ENCODE measurements at places on chromosomes 1 and 21.
A peak's percentile ranks its signal among the peaks of the same experiment; 100 is the strongest.

- no peak for DNase-seq
These were observed 9.4 kb downstream of the HSPG2 start for GRCh38 chr1:21927533-21928237.

GRCh38 chr1:164702664-164703063, 143.7 kb downstream of the PBX1 start:
- no peak for DNase-seq

- DNase-seq, result no peak
These were observed 23.1 kb upstream of the TOR3A start for GRCh38 chr1:179058487-179059483.

GRCh38 chr1:193868425-193868824, 682.0 kb upstream of the B3GALT2 start:
- DNase-seq, result no peak

- DNase-seq, result no peak
These were observed 49.8 kb downstream of the PGBD5 start for GRCh38 chr1:230376296-230376695.

DNA sequence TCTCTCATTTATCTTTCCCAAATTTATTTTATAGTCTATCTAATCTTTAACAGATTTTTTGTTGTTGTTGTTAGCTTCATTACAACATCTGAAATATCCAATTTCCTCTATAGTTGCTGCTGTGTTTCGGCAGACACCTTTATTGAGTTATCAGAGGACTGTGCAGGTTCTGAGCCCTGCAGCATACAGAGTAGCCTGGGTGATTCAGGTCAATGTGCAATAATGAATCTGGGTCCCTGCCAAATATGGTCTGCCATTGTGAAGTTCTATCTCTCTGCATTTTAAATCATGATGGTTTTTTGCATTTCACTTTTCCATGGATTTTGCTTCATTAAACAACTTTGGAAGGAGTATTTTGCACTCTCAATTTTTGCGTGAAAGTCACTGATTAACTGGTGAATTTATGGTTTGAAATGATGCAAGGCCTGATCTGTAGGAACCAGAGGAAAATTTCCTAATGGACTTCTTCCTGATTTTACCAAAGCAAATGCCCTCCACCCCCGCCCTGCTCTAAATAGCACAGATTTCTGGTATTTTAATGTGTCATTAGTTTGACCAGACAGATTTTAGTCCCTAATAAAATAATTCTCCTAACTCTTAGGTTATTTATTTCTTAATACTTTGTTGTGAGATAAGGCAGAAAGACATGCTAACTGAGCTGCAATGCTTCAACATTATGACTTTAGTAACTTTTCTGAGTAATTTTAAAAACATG, 402.3 kb downstream of the PTBP2 start:
- DNase-seq, result no peak

GRCh38 chr1:63322944-63323864, 837 bp downstream of the FOXD3 start:
- peak; percentile 42 for DNase-seq

DNA sequence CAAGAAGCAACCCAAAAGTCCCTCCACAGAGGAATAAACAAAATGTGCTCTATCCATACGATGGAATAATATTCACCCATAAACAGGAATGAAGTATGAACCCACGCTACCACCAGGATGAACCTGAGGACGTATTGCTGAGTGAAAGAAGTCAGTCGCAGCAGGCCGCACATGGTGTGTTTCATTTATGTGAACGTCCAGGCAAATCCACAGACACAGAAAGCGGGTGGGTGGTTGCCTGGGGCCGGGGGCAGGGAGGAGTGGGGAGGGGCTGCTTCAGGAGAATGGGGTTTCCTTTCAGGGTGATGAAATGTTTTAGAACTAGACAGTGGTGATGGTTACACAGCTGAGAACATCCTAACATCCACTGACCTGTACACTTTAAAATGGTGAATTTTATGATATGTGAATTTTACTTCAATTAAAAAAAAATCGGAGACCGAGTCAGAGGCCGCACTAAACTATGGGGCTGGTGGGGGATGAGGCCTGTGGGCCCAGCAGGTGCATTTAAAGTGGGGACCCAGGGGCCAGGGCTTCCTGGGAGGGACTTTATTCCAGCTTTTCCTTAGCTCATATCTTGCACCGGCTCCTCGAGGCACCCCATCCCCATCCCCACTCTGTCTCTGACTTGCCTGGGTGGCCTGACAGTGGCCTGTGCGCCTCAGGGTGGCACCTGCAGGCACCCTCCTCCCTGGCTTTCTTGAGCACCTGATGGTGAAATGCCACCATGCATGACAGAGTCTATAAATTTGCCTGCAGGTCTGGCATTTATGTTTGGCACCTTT, 392.6 kb upstream of the VAMP3 start:
- DNase-seq, result no peak

DNA sequence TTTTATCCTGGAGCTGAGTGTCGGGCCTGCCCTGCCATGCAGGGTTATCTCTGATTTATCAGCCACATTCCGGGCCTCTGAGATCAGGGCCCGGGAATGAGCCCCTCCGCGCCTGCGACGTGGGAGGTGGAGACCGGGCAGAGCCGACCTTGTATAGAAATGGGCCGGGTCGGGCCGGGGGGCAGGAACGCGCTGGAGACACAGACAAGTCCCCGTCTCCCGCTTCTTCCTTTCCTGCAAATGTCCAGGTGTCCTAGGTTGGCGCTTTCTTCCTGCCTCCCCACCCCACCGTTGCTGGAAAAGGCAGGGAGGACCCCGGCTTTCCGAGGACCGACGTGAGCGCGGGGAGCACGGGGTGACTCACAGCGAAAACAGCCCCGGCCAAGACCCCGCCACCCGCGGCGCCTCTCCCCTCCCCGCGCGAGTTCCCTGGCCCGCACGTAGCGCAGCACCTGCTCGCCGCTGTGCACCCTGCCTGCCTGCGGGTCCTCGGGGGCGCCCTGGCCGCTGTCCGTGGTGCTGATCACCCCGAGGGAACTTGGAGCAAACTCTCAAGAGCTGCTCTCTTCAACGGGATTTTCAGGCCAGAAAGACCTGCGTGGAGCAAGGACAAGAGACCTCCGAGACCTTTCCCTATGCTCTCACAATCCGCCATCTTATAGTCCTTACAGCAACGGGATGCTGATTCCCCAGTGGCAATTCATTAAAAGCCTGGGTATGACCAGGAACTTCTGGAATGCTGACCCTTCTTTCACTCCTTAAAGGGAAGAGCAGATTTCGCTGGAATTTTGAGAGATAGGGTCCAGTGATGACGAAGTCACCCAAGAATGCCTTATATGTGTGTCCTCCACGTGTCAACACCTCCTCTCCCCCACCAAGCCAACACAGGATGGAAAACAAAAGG, 475 bp upstream of the NPPB start:
- peak; percentile 74 for DNase-seq

Data from stimulated activated CD4-positive, alpha-beta T cell treated with anti-CD3 and anti-CD28 coated beads, Interleukin-4, amount 100 ng/mL, for 1 hour (primary cell).